NCI-H526 (cell line): ENCODE measurements at places on chromosomes 7 and 10.

DNA sequence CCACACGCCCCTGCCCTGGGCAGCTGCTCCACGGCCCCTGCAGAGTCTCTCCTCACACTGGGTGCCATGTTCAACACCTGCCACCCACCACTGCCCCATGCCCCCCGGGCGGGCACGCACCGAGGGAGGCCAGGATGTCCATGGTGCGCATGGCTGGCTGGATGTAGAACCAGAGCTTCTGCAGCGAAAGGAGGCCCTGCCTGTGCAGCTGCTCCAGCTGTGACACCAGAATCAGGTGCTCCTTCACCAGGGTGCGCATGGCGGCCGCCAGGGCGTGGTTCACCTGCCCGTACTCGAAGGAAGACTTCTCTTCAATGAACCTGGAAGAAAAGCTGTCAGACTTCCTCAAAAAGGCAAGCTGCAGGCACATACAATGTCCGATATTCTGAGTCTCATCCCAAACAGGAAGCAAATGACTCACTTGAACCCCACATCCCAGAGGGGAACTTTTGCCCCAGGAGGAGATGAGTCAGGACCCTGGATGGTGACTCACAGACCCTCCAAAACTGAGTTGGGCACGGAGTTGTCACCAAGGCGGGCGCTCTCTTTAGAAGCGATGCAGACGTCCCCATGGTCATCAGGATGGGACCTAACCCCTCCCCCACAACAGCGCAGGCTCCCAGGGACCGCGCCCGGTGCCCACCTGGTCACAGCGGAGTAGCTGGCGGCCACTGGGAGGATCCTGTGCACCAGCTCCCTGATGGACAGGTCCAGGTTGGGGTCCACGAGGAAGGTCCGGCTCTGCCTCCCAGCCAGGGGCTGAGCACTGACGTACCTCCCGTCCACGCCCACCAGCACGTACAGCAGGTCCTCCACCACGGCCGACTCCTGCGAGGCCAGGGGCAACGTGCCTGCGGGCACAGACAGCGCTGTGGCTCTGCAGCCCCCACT lies 15.5 kb downstream of the TUBGCP2 start:
- no peak for DNase-seq

GRCh38 chr7:128027485-128027980 lies 3.7 kb downstream of the LRRC4 start:
- DNase-seq: no peak

- no peak for DNase-seq
These were observed 4.3 kb upstream of the TRPV6 start for GRCh38 chr7:142889816-142890215.

DNA sequence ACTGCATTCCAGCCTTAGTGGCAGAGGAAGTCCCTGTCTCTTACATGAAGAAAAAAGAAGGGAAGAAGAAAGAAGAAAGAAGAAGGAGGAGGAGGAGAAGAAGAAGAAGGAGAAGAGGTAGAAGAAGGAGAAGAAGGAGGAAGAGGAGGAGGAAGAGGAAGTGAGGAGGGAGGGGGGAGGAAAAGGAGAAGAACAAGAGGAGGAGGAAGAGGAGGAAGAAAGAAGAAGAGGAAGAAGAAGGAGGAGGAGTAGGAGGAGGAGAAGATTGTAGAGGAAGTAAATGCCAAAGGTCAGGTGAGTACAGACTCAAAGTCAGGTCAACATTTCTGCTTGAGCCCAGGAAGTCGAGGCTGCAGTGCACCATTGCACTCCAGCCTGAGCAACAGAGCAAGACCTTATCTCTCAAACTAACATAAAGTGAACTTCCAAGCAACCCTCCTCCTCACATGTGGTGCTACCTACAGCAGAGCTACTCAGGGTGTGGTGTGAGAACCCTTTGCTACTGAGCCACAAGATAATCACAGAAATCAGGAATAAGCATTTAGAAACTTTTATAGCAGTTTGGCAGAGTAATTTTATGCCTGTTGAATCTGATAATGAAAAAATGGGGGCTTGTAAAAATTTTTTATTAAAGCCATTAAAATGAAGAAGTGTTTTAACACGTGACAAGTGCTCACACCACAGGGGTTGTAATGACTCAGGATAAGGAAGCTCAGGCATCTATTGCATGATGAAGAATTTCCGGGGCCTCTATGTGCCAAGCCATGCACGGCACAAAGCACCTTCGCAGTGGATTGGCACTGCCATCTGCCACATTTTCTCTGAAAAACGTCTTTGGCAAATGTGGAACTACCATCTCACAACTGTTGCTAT lies 224.9 kb upstream of the AUTS2 start:
- DNase-seq: no peak

DNA sequence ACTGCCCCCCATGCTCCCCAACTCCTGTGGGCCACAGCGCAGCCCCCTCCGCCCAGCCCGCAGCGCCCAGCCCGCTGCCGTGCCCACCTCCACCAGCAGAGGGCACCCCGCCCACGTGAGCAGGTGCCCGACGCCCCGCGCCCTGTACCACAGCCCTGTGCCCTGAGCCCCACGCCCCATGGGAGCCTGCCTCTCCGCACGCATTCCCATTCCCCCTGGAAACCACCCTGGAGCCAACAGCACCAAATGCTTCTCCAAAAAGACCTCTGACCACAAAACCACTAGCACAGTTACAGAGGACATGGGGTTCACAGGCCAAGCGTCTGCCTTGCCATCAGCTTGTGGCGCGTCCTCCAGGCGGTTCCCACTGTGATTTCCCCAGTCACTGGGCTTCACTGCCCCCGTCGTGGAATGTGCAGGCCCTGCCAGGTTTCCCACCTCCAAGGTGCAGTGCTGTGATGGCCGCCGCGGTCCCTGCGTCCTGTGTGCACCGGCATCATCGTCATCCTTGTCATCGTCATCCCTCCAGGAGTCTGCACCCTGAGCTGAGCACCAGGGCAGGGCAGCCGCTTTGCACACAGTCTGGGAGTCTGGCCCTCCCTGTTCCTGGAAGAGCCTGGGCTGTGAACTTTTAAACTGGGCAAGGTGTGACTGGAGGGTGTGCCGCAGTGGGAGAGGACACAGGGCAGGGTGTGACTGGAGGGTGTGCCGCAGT lies 61.7 kb downstream of the PWWP2B start:
- DNase-seq: no peak

- DNase-seq: peak; percentile 56
These were observed 236.3 kb upstream of the ANKRD30A start for GRCh38 chr10:36888925-36889573.

DNA sequence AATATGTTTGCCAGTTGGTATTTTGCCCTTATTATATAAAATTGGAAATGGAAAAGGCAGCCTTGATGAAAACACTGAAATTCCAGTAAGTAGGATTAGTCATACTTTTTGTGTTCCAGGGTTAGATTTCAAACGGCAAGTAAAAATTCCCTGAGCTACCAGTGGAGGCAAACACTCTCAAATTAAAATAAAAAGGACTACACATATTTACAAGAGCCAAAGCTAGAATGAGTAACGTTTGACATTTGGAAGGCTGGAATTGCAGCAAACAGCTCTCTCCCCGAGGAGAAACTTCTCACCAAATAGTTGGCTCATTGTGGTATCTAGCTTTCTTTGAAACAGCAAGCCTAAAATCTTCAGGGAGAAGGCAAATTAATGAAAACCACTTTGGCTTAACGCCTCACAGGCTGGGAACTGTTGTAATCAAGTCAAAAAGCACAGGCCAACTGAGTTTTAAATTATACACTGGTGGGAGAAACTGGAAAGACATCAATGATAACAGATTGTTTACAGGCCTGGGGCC lies 288.4 kb downstream of the SNX13 start:
- no peak for DNase-seq

DNA sequence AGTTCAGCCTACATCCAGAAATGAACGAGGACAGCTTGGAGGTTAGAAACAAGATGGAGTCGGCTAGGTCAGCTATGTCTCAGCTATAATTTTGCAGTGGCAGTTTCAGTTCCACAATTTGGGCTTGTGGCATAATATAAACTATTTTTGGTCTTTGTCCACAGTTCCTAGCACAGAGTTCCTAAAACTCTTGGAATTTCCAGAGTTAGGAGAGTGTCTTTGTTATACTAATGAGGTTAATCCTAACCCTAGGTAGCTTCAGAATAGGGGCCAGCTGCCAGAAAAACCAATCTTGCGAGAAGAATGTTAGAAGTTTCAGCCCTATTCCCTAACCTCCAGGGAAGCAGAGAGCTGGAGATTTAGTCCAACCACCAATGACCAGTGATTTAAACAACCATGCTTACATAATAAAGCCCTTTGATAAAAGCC lies 131.9 kb downstream of the AKR1D1 start:
- DNase-seq: no peak

- DNase-seq: no peak
These were observed 168.3 kb downstream of the BMPER start for GRCh38 chr7:34073676-34074075.

- DNase-seq: no peak
These were observed 53.6 kb downstream of the AFAP1L2 start for GRCh38 chr10:114350751-114351150.

DNA sequence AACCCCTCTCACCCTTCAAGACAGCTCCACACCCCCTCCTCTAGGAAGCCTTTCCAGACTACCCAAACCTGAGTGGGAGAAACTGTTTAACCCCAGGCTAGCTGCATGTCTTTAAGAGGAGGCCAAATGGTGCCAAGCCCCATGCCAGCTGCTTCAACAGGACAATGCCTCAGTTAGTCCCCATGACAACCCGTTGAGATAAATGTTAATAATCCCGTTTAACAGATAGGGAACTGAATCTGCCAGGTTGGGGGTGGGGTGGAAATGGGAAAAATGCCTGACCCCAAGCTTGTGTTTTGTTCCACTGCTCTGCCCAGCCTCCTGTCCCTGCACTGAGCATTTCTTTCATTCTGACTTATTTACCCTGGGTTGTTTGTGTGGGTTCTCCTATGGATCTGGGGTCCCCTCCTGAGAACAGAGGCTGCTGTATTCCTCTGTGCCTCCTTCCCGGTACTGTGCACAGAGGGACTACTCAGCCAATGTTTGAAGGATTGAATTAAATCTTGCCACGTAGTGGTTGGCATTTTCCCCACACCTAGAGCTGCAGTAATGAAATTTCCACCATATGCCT lies 452.6 kb upstream of the ZMIZ1 start:
- DNase-seq: no peak

DNA sequence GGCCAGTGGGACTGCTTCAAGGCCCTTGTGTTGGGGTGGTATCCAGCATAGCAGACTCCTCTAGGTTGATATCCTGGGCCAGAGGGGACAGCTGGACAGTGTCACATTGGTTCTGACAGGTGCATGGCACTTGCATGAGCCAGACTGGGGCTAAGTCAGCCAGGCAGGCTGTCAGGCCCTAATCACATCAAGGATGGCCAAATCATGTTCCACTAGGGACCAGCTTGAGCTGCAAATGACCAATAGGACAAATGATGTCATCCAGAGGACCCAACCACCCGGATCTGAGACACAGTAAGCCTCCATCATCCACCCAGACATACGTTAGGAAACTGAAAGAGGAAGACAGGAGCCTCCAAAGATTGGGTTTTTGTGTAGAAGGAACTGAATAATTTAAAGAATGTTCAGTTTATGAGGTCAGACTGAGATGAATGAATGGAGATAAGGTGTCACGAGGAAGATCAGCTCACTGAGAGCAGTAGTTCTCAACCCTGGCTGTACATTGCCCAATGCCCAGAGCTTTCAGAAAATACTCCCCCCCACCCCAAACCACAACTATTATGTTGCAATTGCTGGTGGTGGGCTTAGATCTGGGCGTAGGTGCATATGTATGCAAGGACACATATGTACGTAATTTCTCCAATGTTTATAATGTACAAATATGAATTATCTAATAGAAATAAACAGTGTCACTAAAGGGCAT lies 75.2 kb upstream of the INHBA start:
- no peak for DNase-seq

DNA sequence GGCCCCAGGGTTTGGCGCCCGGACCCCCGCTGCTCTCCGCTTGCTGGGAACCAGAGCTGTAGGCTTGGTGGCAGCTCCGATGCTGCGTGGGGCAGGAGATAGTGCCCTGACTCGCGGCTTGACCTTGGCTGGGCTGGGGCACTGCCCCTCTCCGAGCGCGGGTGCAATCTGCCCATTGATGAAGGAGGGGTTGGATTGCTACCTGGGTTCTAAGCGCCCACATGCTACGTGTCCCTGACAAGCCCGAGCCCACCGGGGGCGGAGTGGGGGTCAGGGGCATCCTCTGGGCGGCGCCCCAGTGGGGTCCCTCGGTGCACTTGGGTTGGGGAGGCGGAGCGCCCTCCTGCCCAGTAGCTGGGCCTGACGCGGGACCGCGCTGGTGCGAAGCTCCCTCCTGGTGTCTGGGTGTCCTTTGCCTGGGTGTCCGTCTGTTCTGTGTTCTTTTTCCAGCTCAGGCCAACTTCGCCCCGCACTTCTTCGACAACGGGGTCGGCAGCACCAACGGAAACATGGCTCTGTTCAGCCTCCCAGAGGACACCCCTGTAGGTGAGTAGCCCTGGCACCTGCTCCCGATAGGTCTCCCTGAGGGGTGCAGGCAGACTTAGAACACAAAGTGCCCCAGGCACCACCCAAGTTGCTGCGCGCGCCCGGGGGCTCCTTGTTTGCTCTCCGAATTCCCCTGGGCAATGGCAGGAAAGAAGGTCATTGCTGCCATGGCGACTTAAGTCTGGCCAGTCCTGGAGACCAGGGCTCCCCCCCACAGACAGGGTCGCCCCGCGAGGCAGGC lies 900 bp downstream of the CDHR1 start:
- no peak for DNase-seq

DNA sequence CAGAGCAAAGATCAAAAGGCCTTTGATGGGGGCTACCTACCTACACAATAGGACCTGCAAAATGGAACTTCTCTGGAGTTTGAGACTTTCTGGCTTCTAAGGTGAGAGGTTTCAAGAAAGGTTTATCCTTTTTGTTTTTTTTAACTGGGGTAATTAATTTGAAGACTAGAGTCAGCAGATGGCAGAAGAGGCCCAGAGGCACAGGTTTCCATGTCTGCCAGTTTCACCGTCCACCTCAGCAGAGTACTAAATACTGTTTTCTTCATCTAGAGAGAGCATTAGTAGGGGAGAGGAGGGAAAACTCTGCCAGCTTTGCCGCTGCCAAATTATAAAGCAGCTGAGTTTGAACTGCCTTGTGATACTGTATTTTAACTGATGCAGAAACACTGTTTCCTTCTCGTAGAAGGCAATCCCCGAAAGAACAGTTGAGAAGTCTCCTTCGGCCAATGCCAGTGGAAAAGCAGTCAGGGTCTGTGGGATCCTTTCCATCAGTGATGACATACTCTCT lies 138.7 kb downstream of the SLC25A13 start:
- no peak for DNase-seq

- DNase-seq: no peak
These were observed 10.3 kb upstream of the INSIG1 start for GRCh38 chr7:155287284-155287935.

DNA sequence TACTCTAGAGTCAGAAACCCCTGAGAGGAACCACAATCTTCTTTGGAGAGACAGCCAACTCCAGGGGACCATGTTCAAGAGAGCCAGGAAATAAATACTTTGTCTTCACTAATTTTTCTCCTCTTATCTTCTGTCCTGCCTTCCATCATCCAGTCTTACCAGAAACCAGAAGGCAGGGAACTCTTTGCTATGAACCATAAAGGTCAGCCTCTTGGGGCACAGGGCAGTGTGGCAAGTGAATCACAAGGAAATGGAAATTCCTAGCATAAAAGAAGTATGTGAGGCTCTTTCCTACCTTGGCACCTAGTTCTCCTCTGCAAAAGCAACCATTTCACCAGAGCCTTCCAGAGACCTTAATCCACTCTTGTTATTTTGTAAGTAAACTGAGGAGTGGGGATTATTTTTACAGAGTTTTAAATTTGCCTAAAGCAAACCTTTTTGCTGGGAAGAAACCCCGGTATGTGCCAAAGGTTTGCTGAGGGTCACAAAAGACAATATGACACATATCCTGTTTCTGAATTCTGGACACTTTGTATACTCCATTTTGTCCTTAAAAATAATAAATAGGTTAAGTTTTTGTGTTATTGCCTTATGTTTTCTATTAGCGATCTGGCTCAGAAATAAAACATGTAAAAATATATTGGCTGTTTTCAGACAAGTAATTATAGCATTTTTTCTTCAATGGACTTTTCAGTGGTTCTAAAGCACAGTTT lies 87.1 kb downstream of the ADAM22 start:
- no peak for DNase-seq
